WTC11 (cell line): ENCODE measurements at places on chromosomes 1 and 21.

DNA sequence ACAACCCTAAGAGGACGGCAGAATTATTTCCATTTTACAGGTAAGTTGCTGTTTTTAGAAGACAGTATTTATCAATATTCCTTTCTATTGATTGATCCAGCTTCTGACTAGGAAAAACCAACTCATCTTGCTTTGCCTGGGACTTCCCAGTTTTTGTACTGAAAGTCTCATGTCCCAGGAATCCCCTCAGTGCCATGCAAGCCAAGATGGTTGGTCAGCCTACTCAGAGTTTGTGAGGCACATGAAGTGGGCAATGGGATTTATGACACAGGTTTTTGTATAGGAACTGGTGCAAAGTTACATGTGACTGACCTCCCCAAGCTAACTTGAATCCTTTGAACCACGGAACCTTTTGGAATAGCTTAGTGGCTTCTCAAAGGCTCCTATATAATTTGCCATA, 45.5 kb downstream of the GNG12 start:
- DNase-seq, result no peak

DNA sequence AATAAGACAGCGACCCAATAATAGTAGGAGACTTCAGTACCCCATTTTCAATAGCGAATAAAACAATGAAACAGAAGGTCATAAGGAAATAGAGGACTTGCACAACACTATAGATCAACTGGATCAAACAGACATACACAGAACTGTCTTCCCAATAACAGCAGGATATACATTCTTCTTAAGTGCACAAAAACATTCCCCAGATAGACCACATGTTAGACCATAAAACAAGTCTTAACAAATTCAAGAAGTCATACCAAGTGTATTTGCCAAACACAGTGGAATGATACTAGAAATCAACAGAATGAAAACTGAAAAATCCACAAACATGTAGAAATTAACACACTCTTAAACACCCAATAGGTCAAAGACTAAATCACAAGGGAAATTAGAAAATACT, 78.0 kb downstream of the LBR start:
- no peak for DNase-seq

GRCh38 chr21:25370311-25370744, 237.0 kb downstream of the MRPL39 start:
- DNase-seq, result no peak

GRCh38 chr1:192702212-192702902, 66.4 kb downstream of the RGS13 start:
- no peak for DNase-seq

GRCh38 chr1:36322041-36322785, 1.2 kb downstream of the EVA1B start:
- DNase-seq, result peak; percentile 54

- DNase-seq, result no peak
Observed at GRCh38 chr1:10528066-10529014, 53.6 kb downstream of the PEX14 start.
